ENCODE measurements at places on chromosomes 3 and 15.

- DNase-seq = no peak
Measured at GRCh38 chr3:151382671-151383070, 1.9 kb downstream of the P2RY12 start.

- no peak for DNase-seq
Measured at GRCh38 chr3:42095540-42095939, 4.4 kb downstream of the TRAK1 start.

DNA sequence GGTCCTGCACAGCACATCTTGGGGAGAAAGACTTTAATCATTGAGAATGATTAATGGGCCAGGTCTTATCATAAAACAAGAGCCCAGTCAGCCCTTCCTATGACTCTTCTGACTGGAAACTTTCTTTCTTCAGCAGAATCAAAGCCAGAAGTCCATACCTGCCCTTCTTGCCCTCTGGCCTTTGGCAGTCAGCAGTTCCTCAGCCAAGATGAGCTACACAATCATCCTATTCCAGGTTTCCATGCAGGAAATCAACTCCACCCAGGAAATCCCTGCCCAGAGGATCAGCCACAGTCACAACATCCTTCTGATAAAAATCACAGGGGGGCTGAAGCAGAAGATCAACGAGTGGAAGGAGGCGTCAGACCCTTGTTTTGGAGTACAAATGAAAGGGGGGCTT lies 26.9 kb downstream of the ZNF589 start:
- DNase-seq = no peak

GRCh38 chr3:37990527-37990926 lies at the start of gene VILL:
VILL (plus strand) TSS chr3:37990786; CDS start chr3:37993673, 2,887 bp downstream.
- no peak for DNase-seq

DNA sequence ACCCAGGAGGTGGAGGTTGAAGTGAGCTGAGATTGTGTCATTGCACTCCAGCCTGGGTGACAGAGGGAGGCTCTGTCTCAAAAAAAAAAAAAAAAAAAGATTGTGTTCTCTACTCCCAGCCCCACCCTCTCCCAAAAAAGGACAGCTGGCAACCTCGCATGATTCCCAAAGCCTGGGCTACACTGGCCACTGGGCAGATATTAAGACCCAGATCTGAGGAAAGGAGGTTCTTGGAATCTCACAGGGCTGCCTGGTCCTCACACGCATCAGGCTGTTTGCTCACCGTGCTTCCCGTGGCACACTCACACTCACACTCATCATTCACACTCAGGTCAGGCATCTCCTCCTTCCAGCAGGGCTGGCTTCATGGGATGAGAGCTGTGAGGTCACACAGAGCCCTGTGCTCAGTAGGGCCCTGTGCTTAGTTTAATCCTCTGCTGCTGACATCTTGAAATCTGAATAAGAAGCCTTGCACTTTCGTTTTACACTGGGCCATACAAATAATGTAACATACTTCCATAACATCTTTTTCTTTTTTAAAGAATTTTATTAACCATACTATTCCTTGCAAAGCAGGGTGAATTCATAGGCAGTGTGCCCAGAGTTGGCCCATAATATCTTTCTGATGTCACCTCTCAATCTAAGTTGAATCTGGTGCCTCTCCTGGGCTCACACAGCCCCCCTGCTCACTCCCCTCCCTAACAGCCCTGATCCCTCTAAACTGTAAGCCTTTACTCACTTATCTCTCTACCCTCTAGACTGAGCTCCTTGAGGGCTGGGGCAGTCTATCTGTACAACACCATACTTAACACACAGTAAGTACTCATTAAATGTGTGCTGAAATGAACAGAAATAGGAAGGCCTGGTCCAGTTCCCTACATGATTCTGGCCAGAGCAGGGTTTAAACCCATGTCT lies 50.2 kb upstream of the C15orf39 start:
- DNase-seq = no peak

- DNase-seq = no peak
Measured at GRCh38 chr15:33526532-33526931, 215.8 kb downstream of the RYR3 start.

DNA sequence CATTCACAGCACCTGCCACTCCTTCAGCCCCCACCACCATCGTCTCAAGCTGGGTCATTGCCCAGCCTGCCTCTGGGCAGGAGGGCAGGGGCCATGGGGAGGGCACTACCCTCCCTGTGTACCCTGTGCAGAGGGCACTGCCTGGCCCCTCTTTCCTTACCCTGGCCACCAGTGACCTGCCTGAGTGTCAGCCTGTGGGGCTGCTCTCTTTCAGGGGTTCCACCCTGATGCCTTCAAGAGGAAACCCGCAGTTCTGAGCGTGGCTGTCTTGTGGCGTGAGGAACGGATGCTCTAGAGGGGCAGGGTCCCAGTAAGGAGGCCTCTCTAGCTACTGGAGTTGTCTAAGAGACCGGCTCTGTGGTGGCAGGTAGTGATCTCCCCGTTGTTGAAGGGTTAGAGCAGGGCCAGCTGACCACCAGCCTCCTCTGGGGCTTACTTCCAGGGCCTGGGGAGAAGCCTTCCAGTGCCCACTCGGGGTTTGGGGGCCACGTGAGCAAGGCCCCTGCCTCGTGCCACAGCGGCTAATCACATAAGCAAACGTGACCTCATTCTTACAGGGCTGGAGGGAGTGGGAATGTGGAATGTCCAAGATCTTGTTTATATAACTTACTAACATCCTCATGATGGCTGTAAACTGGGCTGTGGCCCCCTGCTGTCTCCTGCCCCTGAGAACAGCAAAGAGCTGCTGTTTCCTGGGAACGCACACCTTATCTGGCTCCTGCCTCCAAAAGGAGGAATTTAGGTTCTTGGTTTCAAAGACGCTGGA lies 31.4 kb upstream of the SEC13 start:
- DNase-seq = no peak

DNA sequence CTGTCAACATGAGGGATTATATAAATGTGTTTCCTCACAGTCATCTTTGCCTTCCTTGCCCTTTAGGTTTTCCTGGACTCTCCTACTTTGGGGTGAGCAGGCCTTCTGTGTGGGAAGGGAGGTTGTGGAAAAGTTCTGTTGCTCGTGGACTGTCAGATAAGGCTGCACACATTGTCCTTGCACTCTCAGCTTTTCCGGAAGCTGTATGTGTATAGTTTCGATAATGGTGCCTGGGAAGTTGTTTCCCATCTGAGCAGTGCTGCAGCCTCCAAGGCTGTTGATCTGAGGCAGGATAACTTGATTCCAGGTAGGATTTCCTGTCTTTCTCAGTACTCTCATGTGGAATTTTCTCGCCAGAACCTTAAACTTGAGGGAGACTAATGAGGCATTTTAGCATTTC lies 297.8 kb upstream of the AZI2 start:
- no peak for DNase-seq

GRCh38 chr3:116034794-116035193 lies 410.5 kb downstream of the LSAMP start:
- no peak for DNase-seq

- DNase-seq = no peak
Measured at GRCh38 chr3:105065895-105066839, 300.5 kb upstream of the ALCAM start.

DNA sequence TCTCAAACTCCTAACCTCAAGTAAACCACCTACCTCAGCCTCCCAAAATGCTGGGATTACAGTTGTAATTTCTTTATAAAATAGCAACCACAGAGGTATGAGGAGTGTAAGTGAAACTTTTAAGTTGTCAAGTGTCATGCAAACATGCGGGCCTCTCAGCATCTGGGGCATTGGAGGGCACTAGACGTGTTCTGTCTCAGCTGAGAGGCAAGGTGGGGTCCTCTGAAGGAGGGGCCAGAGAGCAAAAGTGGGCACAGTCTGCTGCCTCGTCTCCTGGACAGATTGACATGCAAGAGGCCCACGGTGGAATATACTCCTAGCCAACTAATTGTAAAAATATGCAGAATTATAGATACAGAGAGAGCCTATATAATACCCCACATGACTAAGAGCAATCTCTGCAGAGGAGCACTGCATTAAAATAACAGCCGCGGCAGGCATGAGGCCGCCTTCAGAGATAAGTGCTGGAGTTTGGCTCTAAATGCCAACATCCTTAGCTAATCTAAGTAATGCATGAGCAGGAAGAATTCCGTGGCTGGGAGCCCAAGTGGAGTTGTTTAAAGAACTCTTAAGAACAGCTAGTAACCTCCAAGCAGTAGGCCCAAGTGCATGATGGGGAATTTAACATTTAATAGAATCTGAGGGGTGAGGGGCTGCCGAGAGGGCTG lies 87.8 kb upstream of the RNU6-1 start:
- no peak for DNase-seq

- no peak for DNase-seq
Measured at GRCh38 chr15:84034578-84035398, 200.8 kb upstream of the GOLGA6L4 start.

GRCh38 chr15:66389859-66390381 lies 3.2 kb downstream of the MAP2K1 start:
- no peak for DNase-seq

- no peak for DNase-seq
Measured at GRCh38 chr3:138078901-138079344, 36.5 kb downstream of the DZIP1L start.

DNA sequence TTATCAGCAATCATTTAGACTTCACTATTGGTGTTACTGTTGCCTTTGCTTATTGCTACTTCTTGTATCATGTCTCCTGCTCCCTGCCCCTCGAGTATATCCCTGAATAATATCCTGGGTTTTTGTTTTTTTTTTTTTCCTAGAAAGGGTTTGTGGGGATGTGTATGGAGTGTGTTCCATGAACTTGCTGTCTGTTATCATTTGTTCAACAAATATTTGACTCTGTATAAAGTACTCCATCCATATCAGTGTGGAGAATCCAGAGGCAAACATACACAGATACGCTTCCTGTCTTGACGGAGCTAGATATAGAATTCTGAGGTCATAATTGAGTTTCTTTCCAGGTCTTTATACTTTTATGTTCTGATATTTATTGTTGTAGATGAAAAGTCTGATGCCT lies 31.8 kb upstream of the GOLGA6L9 start:
- no peak for DNase-seq

DNA sequence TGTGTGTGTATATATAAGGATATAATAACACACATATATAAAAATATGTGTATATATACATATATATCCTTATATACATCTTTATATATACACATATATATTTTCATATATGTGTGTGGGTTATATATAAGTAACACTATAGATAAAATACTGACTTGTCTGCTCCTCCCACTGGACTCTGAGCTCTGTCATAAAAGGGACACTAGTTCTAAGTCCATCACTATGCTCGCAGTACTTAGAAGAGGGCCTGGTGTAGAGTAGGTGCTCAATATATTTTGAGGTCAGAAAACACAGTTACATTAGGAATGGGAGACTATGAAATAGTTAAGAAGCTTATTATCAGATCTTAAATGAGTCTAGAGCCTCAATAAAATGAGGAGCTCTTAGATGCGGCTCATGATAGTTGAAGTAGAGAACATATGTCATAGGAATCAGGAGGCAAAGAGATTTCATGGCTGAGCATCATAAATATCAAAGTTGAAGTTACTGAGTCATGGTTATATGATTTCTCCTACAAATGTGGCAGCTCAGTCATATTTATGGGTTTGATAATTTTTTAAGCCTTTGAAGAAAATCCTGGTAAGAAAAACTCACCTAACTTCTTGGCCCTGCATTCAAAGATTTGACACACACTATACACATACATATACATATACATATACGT lies 371.2 kb upstream of the THBS1 start:
- DNase-seq = no peak

DNA sequence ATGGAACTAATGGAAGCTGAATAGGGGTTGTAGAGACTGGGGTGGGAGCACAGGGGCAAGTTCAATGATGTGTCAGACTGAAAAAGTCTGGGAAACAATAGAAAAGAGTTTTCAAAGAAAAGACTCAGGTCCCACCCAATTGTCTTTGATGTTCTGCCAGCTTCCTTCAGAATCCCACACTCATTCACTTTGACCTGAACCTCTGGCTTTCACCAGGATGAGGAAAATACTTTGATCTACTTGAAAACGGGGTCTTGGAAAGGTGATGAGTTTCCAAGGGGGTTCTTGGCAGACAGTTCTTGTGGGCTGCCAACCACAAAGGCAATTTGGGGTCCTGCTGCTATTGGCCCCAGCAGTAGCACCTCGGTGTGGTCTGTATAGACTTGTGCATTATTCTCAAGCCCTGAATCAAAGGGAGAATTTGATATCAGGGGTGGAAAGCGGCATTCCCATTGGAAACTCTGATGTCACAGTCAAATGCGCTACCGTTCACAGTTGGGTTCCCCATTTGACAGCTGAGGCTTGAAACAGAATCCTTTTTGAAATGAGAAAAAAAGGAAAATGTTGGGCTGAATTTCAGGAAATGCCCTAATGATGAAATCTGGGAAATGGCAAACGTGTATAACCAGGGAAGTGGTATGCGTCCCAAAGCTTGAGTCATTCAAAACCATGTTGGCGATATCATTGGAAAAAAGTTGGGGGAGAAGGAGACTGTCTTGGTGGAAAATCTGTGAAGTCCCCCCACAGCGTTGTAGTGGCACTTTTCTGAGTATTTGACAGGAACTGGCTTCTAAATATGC lies 229.2 kb upstream of the LRTM1 start:
- DNase-seq = no peak

DNA sequence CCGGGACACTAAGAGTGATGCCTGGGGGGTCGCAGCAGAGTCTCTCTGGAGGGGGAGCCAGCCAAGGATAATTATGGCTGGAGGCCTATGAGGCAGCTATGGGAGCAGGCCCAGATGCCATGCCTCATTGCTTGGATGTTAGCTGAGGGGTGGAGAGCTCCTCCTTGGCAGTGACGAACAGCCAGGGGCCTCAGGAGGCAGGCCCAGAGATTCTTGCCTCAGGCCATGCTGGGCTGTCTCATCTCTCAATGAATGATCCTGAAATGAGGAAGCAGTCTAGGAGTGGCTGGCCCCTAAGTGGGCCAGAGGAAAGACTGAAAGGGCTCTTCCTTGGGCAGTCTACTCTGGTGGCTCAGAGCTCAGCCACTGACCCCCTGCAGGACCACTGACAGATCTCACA lies 21.3 kb downstream of the KIF9 start:
- DNase-seq = no peak

DNA sequence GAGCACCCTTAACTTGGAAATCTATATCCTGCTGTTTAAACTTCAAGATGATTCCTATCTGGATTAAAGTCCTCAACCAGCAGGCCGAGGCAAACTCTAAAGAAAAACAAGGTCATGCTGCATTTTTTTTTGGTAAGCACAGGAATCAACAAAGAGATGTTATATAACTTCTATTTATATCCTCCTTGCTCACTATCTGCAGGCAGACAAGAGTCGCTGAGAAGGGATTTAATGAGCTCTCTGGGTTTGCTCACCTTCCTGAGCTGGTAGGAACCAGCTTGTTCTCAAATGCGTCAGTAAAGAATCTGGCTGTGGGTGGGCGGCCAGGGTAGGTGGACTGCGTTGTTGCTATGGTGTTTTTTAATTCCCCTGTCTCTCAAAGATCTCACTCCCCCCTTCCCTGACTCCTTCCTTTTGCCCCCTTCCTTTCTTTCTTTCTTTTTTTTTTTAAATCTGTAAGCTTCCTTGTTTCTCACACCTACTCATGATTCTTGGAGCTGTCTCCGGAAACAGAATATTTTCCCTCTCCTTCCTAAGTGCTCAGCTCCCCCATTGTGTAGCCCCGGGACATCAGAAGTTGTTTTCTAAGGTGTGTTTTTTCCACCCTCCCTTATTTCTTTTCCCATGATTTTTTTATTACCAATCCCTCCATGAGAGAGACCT lies 228.8 kb upstream of the BHLHE40 start:
- DNase-seq = no peak

GRCh38 chr3:85835857-85836440 lies 877.2 kb downstream of the CADM2 start:
- DNase-seq = no peak

- no peak for DNase-seq
Measured at GRCh38 chr15:63366451-63366850, 15.2 kb downstream of the CA12 start.
